ENCODE measurements at places on chromosomes 1 and 21.

DNA sequence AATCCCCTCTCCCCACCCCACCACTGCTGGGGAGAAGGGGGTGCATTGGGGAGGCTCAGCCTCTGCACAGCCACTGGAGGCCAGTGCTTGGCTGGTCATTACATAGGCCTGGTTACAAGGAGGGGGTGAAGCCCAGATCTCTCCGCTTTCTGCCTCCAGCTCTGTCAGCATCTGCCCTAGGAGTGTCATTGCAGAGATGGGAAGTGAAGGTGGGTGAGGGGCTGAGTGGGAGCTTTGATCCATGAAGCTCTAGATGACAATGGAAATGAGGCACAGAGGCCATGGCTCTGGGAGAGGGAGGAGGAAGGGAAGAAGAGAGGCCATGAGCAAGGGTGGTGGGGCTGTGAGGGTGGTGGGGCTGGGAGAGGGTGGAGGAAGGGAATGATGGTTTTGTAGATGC lies 411.6 kb downstream of the MATN1 start:
- DNase-seq = no peak

- DNase-seq = no peak
These were observed 222.4 kb upstream of the B3GALT2 start for GRCh38 chr1:193408782-193409293.

DNA sequence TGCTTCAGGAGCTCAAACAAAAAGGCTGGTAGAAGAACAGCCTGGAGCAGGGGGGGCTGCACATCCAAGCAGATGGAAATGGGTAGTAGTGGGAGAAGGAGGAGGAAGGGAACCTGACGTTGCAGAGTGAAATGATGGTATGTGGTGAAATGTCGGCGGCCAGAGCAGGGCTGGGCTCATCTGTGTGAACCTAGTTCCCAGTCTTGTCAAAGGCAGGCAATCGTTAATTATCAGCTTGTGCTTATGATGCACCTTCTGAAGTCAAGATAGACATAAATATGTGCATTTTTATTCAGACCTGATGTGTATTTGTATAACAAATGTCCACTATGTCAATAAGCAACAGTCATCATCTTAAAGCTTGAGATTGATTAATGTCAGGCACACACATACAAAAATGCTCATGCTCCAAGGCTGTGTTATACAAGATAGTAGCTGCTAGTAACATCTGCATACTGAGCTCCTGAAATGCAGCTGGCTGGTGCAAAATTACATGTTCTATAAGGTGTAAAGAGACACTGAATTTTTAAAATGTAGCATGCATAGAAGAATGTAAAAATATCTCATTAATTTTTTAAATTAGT lies 10.6 kb upstream of the ATP6V1G3 start:
- DNase-seq = no peak

DNA sequence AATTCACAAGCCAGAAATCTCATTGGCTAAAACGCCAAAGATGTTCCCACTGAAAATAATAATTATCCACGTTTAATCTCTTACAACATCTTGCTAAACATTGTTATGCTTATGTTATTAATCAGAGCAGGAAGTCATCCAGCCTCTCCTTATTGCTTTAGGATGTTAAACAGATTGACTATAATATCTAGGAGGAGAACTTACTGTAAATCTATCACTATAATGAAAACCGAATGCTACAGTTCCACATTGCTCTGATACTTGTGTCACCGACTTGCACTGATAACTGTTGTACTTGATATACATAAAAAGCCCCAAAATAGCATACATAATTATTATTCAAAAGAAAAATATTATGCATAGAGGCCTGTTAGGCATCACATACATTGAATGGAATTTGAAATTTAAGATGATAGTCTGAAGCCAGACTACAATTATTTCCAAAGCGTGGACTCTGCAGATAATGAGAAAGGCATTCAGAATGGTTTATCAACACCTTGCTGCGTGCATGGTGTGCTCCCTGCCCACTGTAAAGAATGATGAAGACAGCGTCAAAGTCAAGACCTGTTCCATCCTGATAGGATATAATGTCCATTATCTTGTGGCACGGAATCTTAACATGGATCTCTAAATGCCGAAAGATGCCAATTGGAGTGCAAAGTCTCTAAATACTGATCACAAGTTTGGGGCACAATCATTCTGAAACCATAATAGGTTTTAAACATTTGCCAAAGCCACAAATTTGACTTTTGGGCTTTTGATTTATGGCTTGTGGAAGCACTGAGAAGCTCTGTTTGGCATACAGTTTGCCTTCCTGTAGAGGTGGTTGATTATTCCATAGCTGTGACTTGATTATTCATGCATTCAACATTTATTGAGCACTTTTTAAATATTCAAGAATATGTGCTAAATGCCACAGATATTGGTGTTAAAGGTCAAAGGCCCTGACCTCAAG lies 71.3 kb downstream of the CRB1 start:
- DNase-seq = no peak

DNA sequence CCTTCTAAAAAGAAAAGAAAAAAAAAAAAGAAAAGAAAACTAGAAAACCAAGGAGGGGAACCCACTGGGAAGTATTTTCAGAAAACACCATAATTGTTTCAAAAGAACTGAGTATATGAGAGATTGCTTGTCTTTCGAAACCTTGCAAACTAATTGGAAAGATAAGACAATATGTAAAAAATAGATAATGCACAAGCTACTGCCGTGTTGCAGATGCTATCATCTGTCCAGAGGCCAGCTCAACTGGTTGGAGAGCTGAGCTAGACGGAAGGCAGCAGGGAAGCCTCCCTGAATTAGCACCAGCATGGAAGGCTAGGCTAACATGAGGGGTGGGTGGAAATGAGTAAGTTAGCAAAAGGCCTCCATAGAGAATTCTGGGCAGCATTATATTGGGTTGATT lies 16.2 kb upstream of the CACHD1 start:
- DNase-seq = no peak

GRCh38 chr1:63545780-63546179 lies 22.5 kb downstream of the EFCAB7 start:
- no peak for DNase-seq

GRCh38 chr1:221527302-221527701 lies 214.6 kb downstream of the DUSP10 start:
- no peak for DNase-seq

GRCh38 chr1:214665606-214666110 lies 62.7 kb downstream of the CENPF start:
- no peak for DNase-seq

DNA sequence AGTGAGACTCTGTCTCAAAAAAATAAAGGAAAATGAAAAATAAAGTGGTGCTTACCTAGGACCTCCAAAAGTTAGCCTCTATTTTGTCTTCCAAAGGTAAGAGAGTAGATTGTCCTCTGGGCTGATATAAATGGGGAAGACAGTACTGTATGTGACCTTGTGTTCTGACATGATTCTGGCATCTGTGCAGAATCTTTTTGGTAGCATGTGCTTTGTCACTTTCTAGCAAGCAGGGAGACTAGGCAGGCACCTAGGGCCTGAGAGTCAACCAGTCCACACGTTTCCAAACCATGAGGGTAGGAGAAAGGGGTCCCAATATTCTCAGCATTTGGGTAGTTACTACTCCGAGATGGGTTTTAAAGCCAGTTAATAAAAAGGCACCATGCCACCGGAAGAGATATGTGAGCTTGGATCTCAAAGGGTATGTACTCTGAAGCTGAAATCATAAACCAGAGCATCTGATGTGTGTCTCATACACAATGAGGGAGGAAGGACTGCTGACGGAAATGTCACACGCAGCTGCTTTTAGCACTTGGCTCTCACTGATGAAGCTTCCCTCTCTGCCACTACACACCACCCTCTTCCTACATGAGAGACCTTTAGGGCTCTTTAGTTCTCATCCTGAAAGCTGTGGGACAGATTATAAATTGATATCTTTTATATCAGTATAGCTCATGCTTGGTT lies 27.0 kb upstream of the SLC16A1 start:
- no peak for DNase-seq

DNA sequence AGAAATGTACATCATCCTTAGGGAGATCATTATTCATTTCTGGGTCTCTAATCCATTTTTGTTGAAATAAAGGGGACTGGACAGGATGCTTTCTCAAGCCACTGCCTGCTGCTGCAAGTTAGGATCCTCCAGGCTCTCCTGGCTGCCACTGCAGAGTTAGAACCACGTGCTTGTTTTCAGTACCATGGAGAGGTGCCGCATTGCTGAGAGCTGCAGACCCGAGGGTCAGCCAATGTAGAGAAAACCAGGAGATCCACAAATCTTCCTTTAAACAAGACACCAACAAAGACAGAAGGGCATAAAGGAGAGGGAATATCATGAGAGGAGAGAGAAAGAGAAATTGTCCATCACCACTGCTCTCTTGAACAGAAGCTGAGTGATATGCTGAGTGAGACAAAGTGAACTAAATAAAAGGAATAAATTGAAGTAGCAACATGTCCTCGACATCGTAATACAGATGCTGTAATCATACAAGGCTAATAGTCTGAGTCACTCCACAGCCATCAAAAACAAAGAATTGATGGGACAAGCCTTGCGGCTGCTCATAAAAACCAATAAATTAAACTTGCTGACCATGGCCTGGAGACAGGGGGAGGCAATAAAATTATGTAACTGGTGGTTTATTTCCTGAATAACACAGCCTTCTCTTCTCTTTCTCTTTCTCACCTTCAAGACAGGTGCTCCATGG lies 255.7 kb downstream of the OMA1 start:
- DNase-seq = no peak

DNA sequence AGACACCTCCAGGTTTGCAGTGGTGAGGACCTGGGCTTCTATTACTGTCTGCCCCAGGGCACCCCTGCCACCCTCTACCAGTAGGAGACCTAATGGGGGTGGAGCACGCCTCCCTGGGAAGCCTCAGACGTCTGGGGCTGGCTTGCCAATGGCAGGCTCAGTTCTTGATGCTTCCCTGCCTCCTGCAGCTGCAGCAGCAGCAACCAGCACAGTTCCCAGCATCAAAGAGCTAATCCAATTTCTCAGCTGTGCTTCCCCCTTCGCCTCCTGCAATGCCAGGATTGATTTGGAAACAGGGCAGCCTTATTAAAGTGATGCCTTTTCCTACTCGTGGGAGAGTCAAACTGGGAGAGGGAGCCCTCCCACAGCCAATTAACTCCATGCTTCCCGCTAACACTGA lies 8.2 kb downstream of the SYT2 start:
- DNase-seq = no peak

DNA sequence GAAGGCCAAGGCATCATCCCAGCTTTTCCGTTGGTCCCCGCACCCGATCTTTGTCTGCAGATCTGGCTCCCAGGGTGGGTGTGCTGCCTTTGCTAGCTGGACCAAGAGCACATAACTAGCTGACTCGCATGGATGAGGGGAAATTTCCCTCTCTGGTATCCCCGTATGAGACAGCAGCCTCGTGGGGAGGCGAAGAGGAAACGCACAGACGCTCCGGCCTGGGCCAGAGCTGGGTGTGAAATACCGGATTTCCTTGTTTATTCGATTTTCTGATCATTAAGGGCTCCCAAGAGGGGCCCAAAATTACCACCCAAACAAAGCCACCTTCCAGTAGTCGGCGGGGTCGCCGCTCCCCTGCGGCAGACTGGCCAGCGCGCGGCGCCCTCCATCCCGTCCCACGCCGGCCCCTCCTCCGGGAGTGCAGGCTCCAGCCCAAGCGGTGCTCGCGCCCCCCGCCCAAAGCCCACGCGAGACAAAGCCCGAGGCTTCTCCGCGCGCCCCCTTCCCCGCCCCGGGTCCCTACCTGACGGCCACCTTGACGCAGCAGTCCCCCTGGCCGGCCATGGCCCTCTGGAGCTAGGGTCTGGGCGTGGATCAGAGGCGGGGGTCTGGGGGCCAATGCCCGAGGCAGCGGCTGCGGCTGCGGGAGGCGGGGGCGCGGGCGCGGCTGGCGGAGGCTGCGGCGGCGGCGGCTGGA lies 546 bp downstream of the KIF21B start:
- DNase-seq = peak; percentile 36

DNA sequence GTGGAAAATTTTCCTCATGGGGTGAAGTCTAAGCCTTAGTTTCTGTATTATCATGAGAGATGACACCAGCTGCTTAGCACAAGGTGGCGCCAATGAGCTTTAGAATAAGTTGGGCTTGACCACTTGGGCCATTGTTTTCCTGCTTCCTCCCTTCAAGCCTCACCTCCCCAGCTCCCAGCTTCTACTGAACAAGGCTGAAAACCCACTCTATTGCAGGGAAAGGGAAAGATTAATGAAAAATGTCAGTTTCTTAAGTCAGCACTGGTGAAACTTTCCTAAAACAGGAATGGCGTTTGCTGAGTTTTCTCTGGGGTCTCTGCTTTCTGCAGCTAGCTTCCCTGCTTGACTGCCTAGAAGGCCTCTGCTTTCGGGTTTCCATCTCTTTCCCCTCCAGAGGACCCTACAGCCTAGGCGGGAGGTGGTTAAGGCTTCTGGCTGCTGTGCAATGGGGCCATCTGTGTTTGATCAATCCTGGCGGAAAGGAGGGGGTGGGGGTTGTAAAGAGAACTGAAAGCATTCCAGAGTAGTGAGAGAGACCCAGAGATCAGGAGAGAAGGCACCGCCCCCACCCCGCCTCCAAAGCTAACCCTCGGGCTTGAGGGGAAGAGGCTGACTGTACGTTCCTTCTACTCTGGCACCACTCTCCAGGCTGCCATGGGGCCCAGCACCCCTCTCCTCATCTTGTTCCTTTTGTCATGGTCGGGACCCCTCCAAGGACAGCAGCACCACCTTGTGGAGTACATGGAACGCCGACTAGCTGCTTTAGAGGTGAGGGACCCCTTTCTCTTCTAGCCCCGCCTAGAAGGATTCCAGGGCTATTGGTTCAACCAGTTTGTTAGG lies at the start of gene OLFML3:
OLFML3 (plus strand) TSS at position 612 of the 840 bp plus-strand sequence; CDS start at position 655, 43 bp downstream.
- peak; percentile 32 for DNase-seq

DNA sequence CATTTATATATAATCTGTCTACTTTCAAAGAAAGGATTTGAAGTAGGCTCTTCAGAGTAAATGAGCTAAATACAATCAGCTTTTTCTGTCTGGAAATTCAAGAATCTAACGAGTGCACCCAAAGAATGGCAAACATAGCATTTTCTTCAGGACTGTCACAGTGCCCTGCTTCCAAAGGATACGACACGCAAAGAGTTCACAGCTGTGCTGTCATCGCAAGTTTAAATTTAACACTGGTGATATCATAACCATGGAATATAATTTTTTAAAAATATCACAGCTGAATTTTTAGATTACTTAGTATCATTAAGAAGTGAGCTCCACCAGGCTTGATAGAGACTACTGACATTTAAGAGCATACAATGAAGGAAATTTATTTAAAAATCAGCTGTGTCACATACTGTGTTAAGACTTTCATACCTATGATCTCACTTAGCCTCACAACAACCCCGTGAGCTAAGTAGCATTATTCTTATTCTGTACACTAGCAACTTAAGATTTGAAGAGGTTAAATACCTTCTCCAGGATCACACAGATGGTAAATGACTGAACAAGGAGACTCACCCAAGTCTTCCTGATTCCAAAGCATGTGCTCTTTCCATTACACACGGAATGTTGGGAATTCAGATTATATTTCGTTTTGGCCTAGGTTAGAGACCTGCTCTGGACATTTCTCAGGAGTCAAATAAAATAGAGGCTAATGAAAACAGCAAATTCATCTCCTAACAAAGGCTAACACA lies 46.2 kb upstream of the PRRX1 start:
- no peak for DNase-seq

GRCh38 chr21:34558166-34558565 lies 46.2 kb upstream of the KCNE1 start:
- DNase-seq = no peak
